ENCODE measurements at places on chromosomes 1 and 21.

- no peak for DNase-seq
Measured at GRCh38 chr1:35507947-35508346, 49.3 kb downstream of the KIAA0319L start.

GRCh38 chr1:183218971-183219615 is 33.0 kb downstream of the LAMC2 start:
- no peak for DNase-seq

DNA sequence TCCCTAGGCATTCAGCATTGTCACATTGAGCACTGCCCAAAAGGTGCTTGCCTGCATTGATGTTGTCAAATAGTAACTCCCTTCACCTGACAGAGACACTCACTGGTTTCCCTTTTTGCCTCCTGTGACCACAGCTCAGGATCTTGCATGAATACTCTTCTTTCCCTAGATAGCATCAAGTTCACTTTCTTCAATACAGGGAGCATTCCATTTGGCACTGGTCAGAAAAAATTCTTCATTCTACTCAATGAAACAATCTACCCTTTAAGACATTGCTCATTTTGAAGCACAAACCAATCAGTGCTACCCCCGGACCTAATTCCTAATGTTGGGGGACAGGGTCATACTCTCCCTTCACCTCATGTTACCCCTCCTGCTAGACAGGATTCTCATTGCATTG is 319.0 kb upstream of the SNX7 start:
- DNase-seq: no peak

GRCh38 chr21:33936301-33937038 is 20.9 kb upstream of the ATP5PO start:
- no peak for DNase-seq

- no peak for DNase-seq
Measured at GRCh38 chr1:212082765-212083406, 47.3 kb downstream of the DTL start.

- DNase-seq: no peak
Measured at GRCh38 chr1:43427524-43427923, 26.2 kb downstream of the HYI start.

- DNase-seq: no peak
Measured at GRCh38 chr1:106962591-106962990, 93.9 kb upstream of the PRMT6 start.

GRCh38 chr1:101902199-101902598 is 94.5 kb downstream of the OLFM3 start:
- DNase-seq: no peak

- no peak for DNase-seq
Measured at GRCh38 chr1:218324226-218324580, 20.9 kb upstream of the TGFB2 start.

GRCh38 chr1:209171151-209171550 is 412.4 kb upstream of the CAMK1G start:
- DNase-seq: no peak

DNA sequence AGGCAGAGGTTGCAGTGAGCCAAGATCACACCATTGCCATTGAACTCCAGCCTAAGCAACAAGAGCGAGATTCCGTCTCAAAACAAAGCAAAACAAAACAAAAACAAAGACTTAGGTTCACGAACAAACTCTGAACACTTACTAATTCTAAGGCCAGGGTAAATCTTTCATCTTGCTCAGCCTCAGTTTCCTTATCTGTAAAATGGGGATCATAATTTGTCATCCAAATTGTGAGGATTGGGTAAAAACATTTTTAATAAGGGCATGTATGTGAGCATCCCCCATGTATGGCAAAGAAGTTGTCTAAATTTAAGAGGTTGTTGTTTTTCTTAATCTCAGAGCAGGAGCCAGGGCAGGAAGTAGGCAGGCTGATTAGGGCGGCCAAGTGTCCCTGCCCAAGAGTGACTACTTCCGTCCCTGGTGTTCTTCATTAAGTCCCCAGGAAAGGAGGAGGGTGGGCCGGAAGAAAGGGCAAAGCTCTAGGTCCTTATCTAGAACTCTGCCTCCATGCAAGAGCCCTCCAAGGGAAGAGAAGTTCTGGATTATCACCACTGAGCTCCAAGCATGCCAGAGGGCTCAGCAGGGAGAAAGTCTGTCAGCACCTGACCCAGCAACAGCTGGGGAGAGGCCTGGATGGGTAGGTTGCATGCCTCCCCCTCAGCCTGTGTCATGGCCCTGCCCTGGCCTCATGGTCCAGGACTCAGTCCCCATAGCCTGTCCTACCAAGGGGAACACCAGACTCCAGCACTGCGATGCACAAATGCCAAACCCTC is 49.9 kb upstream of the CLIC4 start:
- DNase-seq: no peak

- DNase-seq: no peak
Measured at GRCh38 chr1:100542285-100542684, 4.3 kb downstream of the GPR88 start.

DNA sequence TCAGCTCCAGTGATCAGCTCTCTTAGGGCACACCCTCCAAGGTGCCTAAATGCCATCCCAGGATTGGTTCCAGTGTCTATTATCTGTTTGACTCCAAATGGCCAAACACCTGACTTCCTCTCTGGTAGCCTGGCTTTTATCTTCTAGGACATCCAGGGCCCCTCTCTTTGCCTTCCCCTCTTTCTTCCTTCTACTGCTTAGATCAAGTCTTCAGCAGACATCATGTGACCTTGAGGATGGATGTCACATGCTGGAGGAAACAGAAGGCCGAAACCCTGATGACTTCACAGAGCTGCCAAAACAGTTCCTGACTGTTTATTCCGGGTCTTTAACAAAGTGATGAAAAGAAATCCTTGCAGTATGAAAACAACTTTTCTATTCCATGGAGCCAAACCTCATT is 24.4 kb upstream of the WDR26 start:
- no peak for DNase-seq

- no peak for DNase-seq
Measured at GRCh38 chr1:93623875-93624274, 57.8 kb downstream of the BCAR3 start.

GRCh38 chr1:96525657-96526557 is 195.7 kb upstream of the PTBP2 start:
- DNase-seq: no peak

DNA sequence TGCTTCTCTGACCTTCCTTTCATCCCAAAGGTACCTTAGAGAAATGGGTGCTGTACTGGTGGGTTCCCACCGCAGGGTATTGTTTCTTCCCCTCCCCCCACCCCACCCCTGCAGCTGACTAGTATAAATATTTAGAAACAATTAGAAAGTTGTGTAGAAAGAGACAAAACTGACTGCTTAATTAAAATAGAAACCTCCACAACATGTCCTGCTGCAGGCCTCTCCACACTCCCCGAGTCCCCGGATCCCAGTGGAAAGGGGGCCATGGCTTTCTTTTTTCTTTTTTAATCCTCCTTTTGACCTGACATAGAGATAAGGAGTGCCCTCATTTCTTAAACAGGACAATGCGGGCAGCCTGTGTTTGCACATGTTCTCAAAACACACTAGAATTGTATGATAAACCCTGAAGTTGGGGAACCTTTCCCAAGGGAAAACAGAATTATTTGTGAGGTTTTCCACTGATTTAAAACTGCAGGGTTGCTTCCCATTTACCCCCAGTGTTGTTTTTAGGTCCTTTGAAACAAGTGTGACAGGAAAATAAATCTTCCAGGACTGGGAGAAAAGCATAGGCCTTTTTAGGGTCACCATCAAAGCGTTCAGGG is 1.7 kb downstream of the RHOU start:
- DNase-seq: no peak

GRCh38 chr1:15275921-15276683 is 29.1 kb downstream of the FHAD1 start:
- no peak for DNase-seq

DNA sequence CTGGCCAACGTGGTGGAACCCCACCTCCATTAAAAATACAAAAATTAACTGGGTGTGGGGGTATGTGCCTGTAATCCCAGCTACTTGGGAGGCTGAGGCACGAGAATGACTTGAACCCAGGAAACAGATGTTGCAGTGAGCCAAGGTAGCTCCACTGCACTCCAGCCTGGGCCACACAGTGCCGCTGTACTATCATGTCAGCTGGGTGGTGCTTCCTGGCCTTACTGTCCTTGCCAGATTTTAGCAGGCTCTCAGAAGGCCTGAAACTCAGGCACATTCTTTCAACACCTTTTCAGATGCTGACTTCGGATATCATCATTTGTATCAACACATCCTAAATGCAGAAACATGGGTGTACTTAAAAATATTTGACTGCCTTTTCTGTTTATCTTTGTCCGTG is 31.6 kb upstream of the NBL1 start:
- DNase-seq: no peak

DNA sequence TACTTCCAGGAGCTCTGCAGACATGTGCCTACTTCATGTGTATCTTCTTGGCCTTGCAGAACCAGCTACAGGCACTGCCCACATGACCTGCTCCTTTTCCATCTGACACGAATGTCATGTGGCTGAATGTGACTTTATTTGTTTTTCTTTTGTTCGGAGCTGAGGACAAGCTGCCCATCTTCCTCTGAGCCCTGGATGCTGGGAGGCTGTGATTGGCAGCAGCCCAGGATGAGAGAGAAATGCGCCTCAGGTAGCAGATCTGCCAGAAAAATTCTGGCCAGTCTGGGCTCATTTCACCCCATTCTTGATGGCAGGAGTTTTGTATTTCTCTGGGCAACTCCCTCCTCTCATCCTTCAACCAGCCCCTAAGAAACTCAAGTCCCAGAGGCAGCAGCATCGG is 372.0 kb downstream of the RPS6KC1 start:
- DNase-seq: no peak

DNA sequence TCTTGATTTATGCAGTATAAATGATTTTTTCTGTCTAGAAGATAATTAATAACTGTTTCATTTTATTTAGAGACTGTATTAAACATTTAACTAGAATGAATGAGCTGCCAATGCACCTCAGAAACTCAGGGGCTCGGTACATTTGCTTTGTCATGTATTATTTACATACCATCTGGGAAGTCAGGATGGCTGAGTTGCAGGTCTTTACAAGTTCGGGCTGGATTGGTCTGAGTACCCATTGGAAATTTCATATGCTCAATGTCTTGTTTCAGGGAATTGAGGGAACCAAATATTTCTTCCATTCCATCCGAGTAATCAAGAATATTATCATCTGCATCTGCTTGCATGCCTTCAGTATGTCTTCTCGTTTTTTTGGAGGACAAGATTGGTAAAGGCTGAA is 221.7 kb downstream of the COL11A1 start:
- DNase-seq: no peak

- DNase-seq: no peak
Measured at GRCh38 chr21:44935533-44935927, 4.3 kb upstream of the SLX9 start.
